ENCODE measurements at places on chromosomes 4 and X. TPM values are rescaled to one million over a fixed set of nuclear protein-coding genes. Genes with fewer than 3 reads are reported as not detected.

PORCN gene
- 19.5 TPM for total RNA-seq

TMEM156 gene
- total RNA-seq, result 25.8 TPM

LARP7 gene
- 28.6 TPM for total RNA-seq

FABP2 gene
- not detected for total RNA-seq

ATP1B4 gene
- total RNA-seq, result not detected

C4orf50 gene
- not detected for total RNA-seq

PDCL2 gene
- total RNA-seq, result not detected

RS1 gene
- total RNA-seq, result not detected

IQSEC2 gene
- 46.8 TPM for total RNA-seq

KIF4A gene
- 27.0 TPM for total RNA-seq

GUCY1B1 gene
- 0.16 TPM for total RNA-seq

TENM3 gene
- 1.8 TPM for total RNA-seq

H2BW1 gene
- total RNA-seq, result not detected

FAM149A gene
- total RNA-seq, result 1.3 TPM

SOWAHD gene
- not detected for total RNA-seq

MAGEA12 gene
- total RNA-seq, result 0.22 TPM

MMAA gene
- 0.87 TPM for total RNA-seq

WDR17 gene
- 2.3 TPM for total RNA-seq

RPS6KA6 gene
- 4.5 TPM for total RNA-seq

PIM2 gene
- total RNA-seq, result 9.0 TPM

SUV39H1 gene
- total RNA-seq, result 18.8 TPM

PGK1 gene
- 586 TPM for total RNA-seq

SATL1 gene
- total RNA-seq, result not detected

SMIM31 gene
- not detected for total RNA-seq

USP26 gene
- total RNA-seq, result not detected

SSR4 gene
- total RNA-seq, result 405 TPM

CORIN gene
- total RNA-seq, result not detected

ARMCX1 gene
- total RNA-seq, result 0.33 TPM

HS6ST2 gene
- total RNA-seq, result 0.03 TPM

SLC6A14 gene
- 0.03 TPM for total RNA-seq

C4orf54 gene
- total RNA-seq, result not detected

GPR82 gene
- not detected for total RNA-seq

FAM53A gene
- total RNA-seq, result 0.95 TPM

HSFX1 gene
- total RNA-seq, result 0.27 TPM

NALF2 gene
- total RNA-seq, result 6.0 TPM

HNRNPH2 gene
- total RNA-seq, result 51.6 TPM

PCDH18 gene
- not detected for total RNA-seq

ETDA gene
- total RNA-seq, result not detected

DCLK2 gene
- 9.9 TPM for total RNA-seq

PCYT1B gene
- not detected for total RNA-seq

GC gene
- total RNA-seq, result not detected

JCHAIN gene
- 0.13 TPM for total RNA-seq

SLC4A4 gene
- total RNA-seq, result 1.2 TPM

CXCL10 gene
- not detected for total RNA-seq

GPRIN3 gene
- 4.0 TPM for total RNA-seq

FAM184B gene
- 0.05 TPM for total RNA-seq

RHOXF2 gene
- total RNA-seq, result not detected

POU4F2 gene
- total RNA-seq, result not detected

HMGB3 gene
- 132 TPM for total RNA-seq

TRO gene
- total RNA-seq, result 0.66 TPM

Measured in A549 treated with GW870086 at 1 μM for 4 hours (cell line).